ENCODE measurements at places on chromosomes 5 and 9. TPM values are rescaled to one million over a fixed set of nuclear protein-coding genes. Genes with fewer than 3 reads are reported as not detected.
A peak's percentile ranks its signal among the peaks of the same experiment; 100 is the strongest.

DNA sequence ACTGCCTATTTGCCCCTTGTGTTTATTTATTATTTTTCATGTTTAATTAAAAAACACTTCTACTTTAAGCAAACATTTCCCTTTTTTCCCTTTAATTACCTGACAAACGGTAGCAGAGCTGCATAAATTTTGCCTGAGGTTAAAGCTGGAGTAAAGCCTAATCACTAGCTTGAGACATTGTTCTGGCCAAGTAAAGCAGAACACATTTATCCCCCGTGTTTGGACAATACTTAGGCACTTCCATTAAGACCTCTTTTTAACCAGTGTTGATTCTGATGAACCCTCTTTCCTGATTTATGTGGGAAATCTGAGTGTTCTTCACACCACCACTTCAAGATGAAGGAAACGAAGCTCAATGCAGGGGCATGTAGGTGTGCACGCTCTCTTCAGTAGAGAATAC is 54.5 kb downstream of the BNC2 start:
- H3K4me3 ChIP-seq: no peak overlapping the region
- no peak for DNase-seq
- H3K27me3 ChIP-seq: no peaks in the 10 kb centered on the region
- no peak overlapping the region for H3K27ac ChIP-seq
- no peaks in the 10 kb centered on the region for H3K4me1 ChIP-seq

DNA sequence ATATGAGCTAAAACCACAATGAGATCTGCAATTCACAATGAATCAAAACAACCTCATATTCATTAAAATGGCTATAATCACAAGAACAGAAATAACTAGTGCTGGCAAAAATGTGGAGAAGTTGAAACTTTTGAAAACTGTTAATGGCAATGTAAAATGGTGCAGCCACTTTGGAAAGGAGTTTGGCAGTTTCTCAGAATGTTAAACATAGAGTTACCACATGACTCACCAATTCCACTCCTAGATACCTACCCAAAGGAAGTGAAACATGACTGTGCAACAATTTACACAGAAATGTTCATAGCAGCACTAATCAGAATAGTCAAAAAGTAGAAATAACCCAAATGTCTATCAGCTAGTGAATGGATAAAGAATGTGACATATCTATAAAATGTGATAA is 862.2 kb downstream of the DTWD2 start:
- H3K27ac ChIP-seq: no peak overlapping the region
- DNase-seq: no peak
- H3K4me3 ChIP-seq: no peak overlapping the region
- no peaks in the 10 kb centered on the region for H3K4me1 ChIP-seq
- no peaks in the 10 kb centered on the region for H3K27me3 ChIP-seq

GRCh38 chr5:90226433-90227099 is 183.0 kb downstream of the CETN3 start:
- no peaks in the 10 kb centered on the region for H3K36me3 ChIP-seq
- no peak overlapping the region for H3K27ac ChIP-seq
- H3K4me1 ChIP-seq: no peaks in the 10 kb centered on the region
- peaks cover 6% of the 10 kb centered on the region for H3K27me3 ChIP-seq

DNA sequence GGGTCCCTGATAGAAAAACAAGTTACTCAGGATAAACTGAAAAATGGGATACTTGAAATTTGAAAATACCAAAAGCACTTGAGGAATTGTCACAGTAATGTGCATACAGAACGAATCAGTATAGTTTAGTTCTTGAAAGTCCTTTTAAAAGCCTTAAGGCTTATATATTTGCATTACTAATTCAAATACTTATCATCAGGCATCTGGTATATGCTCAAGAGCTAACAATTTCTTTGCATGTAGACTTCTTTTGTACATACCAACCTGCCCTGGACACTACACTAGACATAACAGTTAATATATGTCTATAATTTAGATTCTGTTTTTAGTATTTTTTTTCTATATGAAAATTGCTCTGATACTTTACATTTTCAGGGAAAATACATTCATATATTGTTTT is 43.2 kb downstream of the SMIM15 start:
- H3K4me3 ChIP-seq: no peak overlapping the region
- H3K4me1 ChIP-seq: no peaks in the 10 kb centered on the region
- H3K27ac ChIP-seq: no peak overlapping the region
- H3K36me3 ChIP-seq: no peaks in the 10 kb centered on the region

DNA sequence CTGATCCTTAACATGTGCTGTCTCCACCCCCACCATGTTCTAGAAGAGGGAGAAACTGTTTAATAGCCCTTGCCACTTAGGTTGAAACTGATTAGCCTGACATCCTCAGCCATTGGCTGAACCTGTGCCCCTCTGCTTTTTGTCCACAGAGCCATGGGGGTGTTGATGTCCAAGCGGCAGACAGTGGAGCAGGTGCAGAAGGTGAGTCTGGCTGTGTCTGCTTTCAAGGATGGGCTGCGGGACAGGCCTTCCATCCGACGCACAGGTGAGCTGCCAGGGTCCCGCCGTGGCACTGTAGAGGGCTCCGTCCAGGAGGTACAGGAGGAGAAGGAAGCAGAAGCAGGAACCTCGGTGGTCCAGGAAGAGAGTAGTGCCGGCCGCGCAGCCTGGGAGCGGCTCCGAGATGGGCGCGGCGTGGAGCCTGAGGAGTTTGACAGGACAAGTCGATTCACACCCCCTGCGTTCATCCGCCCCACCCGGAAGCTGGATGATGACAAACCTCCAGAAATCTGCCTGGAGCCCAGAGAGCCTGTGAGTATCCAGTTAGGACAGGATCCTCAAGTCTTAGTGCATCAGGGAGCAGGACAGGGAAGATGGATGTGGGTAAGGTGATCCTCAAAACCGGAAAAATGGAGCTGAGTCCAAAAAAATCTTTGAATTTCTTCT is 13.2 kb downstream of the PHF24 start:
- H3K27me3 ChIP-seq: peaks cover 48% of the 10 kb centered on the region
- H3K4me1 ChIP-seq: peaks cover 2% of the 10 kb centered on the region

DNA sequence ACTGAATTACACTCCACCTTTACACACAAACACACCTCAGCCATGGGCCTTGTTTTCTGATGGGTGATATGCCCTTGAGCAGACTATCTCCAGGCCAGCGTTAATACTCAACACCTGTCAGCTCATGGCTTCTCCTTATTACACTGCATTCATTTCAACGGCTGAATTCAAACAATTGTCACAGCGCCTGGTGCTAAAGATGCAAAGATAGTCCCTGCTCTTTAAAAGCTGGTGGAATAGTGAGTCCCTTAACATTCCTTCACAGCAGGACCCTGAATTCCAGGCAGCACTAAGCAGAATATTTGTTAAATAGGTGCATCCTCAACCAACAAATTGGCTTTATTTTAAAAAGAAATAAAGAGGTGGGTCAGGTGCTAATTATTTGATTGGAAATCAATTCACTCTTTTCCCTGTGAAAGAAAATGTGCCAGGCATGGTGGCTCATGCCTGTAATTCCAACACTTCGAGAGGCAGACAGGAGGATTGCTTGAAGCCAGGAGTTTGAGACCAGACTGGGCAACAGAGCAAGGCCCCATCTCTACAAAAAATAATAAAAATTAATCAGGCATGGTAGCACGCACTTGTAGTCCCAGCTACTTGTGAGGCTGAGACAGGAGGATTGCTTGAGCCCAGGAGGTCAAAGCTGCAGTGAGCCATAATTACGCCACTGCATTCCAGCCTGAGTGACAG is 155.7 kb upstream of the EFNA5 start:
- H3K27ac ChIP-seq: no peak overlapping the region
- peaks cover 14% of the 10 kb centered on the region for H3K27me3 ChIP-seq
- no peaks in the 10 kb centered on the region for H3K36me3 ChIP-seq
- no peak for DNase-seq
- no peak overlapping the region for H3K4me3 ChIP-seq
- no peaks in the 10 kb centered on the region for H3K4me1 ChIP-seq

- no peak overlapping the region for H3K4me3 ChIP-seq
- H3K27ac ChIP-seq: peak overlapping the region; percentile 21
- H3K4me1 ChIP-seq: peaks cover 2% of the 10 kb centered on the region
- DNase-seq: no peak
- peaks cover 60% of the 10 kb centered on the region for H3K27me3 ChIP-seq
- peaks cover 11% of the 10 kb centered on the region for H3K36me3 ChIP-seq
These were observed 92.5 kb downstream of the CACNA1B start for GRCh38 chr9:137970098-137970497.

DNA sequence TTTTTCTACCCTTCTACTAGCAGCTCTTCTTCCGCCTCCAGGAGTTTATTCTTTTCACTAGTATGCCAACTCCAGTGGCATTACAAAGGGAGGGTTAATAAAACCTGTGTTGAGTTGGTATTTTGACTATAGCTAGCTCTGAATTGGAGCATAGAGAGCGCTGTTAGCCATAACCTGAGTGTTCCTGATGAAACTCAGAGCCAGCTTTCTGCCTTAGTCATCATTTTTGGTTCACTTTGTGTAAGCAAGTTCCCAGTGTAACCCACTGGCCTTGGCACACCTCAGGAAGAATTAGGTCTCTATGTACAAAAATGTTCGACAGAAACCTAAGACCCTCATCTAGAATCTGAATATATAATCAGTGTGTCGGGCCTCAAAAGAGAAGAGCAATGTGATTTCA is 238.9 kb downstream of the NR3C1 start:
- H3K27me3 ChIP-seq: no peaks in the 10 kb centered on the region
- H3K27ac ChIP-seq: peak overlapping the region; percentile 39
- no peak for DNase-seq

DNA sequence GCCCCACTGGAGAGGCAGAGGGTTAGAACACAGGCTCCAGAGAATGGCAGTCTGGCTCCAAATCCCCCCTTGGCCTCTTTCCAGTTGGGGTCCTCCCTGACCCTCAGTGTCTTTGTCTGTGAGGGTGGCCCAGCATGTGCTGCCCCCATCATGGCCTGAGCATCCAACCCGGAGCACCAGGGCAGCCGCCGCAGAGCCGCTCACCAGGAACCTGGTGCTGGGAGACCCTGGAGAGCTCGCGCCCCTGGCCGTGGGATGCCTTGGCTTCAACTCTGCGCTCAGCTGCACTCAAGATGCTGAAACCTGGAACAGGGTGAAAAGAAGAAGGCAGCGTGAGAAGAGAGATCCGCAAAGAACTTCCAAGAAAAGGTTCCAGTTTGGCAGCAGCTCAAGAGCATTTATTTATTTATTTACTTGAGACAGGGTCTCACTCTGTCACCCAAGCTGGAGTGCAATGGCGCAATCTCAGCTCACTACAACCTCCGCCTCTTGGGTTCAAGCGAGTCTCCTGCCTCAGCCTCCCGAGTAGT is 3.8 kb downstream of the CCDC187 start:
- H3K27ac ChIP-seq: no peak overlapping the region
- no peak for DNase-seq
- no peaks in the 10 kb centered on the region for H3K4me1 ChIP-seq
- H3K36me3 ChIP-seq: no peaks in the 10 kb centered on the region
- H3K27me3 ChIP-seq: peaks cover 6% of the 10 kb centered on the region

- H3K4me1 ChIP-seq: peaks cover 3% of the 10 kb centered on the region
- no peaks in the 10 kb centered on the region for H3K27me3 ChIP-seq
- H3K36me3 ChIP-seq: peaks cover 2% of the 10 kb centered on the region
- H3K27ac ChIP-seq: no peak overlapping the region
- no peak overlapping the region for H3K4me3 ChIP-seq
These were observed 39.9 kb downstream of the RHOBTB3 start for GRCh38 chr5:95770830-95771708.

GRCh38 chr5:180241600-180241999 is 32.6 kb upstream of the RASGEF1C start:
- no peak for DNase-seq
- peaks cover 12% of the 10 kb centered on the region for H3K36me3 ChIP-seq
- no peaks in the 10 kb centered on the region for H3K27me3 ChIP-seq
- no peak overlapping the region for H3K27ac ChIP-seq
- no peaks in the 10 kb centered on the region for H3K4me1 ChIP-seq

DNA sequence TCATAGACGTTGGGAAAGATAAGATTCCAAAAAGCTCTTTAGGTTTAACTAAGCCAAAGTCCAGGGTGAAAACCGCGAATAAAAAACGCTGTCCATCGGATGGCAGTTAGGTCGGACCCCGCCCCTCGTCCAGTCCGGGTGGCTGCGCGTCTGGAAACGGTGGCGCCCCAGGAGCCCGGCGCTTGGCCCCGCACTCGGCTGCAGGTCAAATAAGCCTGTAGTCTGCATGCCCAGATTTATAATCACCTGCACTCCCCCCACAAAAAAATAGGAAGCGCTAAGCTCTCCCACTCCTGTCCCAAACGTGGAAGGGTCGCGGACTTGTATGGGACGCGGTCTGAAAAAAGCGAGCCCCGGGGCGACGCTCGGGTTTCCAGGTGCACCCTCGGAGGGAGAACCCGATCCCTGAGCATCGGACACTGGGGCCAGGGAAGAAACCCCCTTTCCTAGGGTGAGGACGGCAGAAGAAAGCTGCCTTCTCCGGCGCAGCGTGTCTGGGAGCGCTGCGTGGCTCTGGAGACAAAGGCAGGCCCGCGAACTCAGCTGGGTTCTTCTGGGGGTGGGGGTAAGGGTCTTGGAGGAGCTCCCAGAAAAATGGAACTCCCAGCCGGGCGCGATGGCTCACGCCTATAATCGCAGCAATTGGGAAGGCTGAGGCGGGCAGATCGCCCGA is 923 bp upstream of the ZBTB5 start:
- peak overlapping the region; percentile 97 for H3K27ac ChIP-seq
- no peaks in the 10 kb centered on the region for H3K27me3 ChIP-seq
- peak overlapping the region; percentile 95 for H3K4me3 ChIP-seq
- DNase-seq: no peak
- H3K4me1 ChIP-seq: peaks cover 19% of the 10 kb centered on the region

DNA sequence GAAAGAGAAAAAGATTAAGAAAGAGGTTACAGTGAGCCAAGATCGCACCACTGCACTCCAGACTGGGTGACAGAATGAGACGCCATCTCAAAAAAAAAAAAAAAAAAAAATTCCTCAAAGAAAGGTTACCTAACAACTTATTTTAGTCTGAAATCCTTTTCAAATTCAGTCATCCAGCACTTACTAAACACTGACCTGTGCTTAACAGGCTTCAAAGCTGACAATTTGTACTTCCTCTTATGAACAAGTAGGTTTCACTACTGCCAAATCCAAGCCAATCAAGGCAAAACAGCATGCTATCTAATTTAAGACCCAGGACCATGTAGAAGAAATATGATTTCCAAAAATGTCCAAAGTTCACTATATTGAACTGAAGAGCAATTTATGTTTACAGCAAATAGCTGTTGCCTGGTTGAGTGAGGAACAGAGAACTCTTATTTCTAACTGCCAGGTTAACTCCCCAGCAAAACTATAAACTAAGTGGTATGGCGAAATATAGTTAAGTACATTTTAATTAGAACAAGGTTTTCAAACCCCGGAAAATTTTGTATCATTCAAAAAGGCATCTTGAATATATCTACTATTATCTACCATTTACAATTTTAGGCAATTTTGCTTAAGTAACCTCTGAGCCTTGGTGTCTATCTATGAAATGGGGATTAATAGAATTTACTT is 13.4 kb downstream of the PWWP2A start:
- peaks cover 16% of the 10 kb centered on the region for H3K4me1 ChIP-seq
- no peaks in the 10 kb centered on the region for H3K27me3 ChIP-seq
- H3K27ac ChIP-seq: no peak overlapping the region
- peaks cover 5% of the 10 kb centered on the region for H3K36me3 ChIP-seq
- no peak for DNase-seq

TMEM232 gene
- 1.6 TPM for total RNA-seq

PLEKHG4B gene
- total RNA-seq: 0.55 TPM

PCDHGA9 gene
- not detected for total RNA-seq
